ENCODE measurements at places on chromosomes 4 and X. TPM values are rescaled to one million over a fixed set of nuclear protein-coding genes. Genes with fewer than 3 reads are reported as not detected.

Gene CLTRN
- polyA plus RNA-seq: 1.0 TPM

Gene P2RY4
- 0.18 TPM for polyA plus RNA-seq

Gene MID1
- 27.6 TPM for polyA plus RNA-seq

Gene FOXO4
- polyA plus RNA-seq: not detected

Gene FOXR2
- polyA plus RNA-seq: not detected

Gene TENM3
- 33.0 TPM for polyA plus RNA-seq

Gene LIMCH1
- 99.2 TPM for polyA plus RNA-seq

Gene FGFBP2
- polyA plus RNA-seq: 1.3 TPM

Gene FREM3
- 0.31 TPM for polyA plus RNA-seq

Gene ARAP2
- not detected for polyA plus RNA-seq

Gene ADH1B
- 8.4 TPM for polyA plus RNA-seq

Gene SRPX2
- 12.2 TPM for polyA plus RNA-seq

Gene AFF1
- 21.9 TPM for polyA plus RNA-seq

Gene RTL3
- polyA plus RNA-seq: 2.0 TPM

Gene CITED1
- polyA plus RNA-seq: 11.5 TPM

Gene IL3RA
- 14.4 TPM for polyA plus RNA-seq

Gene GPM6B
- 392 TPM for polyA plus RNA-seq

Gene GABRE
- 94.9 TPM for polyA plus RNA-seq

Gene CLIC2
- polyA plus RNA-seq: 10.4 TPM

Gene MAGEE1
- polyA plus RNA-seq: 2.7 TPM

Gene CDS1
- polyA plus RNA-seq: 6.6 TPM

Gene RBM41
- polyA plus RNA-seq: 9.9 TPM

Gene PUDP
- polyA plus RNA-seq: 37.5 TPM

Gene GPRASP2
- polyA plus RNA-seq: 27.2 TPM

Gene SGMS2
- polyA plus RNA-seq: 8.7 TPM

Gene POLN
- polyA plus RNA-seq: 2.9 TPM

Gene GUCY1B1
- 21.7 TPM for polyA plus RNA-seq

Gene FGG
- polyA plus RNA-seq: not detected

Gene RNF212
- polyA plus RNA-seq: 3.1 TPM

Gene CAPN6
- 699 TPM for polyA plus RNA-seq

Gene ATP5ME
- 228 TPM for polyA plus RNA-seq

Gene JCHAIN
- polyA plus RNA-seq: 1.1 TPM

Gene EPHA5
- polyA plus RNA-seq: 0.42 TPM

Gene VCX2
- not detected for polyA plus RNA-seq

Gene EMD
- not detected for polyA plus RNA-seq

Gene SYP
- polyA plus RNA-seq: 3.6 TPM

Gene MAP7D2
- polyA plus RNA-seq: 0.48 TPM

Gene WFS1
- polyA plus RNA-seq: 19.0 TPM
